Suppressor macrophage treated with lipopolysaccharide for 1 hour (primary cell): ENCODE measurements at places on chromosomes 2 and 18.

- peak; percentile 50 for DNase-seq
Observed at GRCh38 chr18:74213429-74213828, 65.1 kb downstream of the TIMM21 start.

- DNase-seq, result no peak
Observed at GRCh38 chr2:218155953-218156479, 10.7 kb downstream of the CXCR1 start.

- no peak for DNase-seq
Observed at GRCh38 chr18:59075923-59076322, 63.8 kb upstream of the SEC11C start.

DNA sequence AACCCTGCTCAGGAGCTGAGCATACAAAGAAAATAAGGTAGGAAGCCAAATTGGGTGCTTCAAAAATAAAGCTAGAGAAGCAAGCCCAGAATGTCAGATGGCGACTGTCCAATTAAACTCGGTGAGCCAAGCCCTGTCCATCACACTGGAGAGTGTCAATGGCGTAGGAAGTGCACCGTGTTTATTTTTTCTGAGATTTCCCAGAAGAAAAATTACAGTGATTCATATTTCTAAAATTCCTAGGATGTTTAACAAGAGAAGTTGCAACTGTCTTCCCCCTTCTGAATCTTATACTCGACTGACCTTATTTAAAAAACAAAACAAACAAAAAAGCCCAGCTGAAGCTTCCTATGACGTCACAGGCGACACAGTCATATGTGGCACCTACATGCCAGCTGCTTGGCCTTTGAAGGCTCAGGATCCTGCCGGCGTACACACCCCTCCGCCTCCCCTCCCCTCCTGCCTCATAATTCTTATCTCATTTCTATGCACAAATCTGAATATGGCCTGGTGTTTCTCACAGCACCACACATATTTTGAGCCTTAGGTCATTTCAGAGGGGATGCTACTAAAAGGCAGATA is 60.8 kb downstream of the MBP start:
- DNase-seq, result peak; percentile 78

GRCh38 chr2:80028584-80028983 is 276.0 kb downstream of the LRRTM1 start:
- no peak for DNase-seq

DNA sequence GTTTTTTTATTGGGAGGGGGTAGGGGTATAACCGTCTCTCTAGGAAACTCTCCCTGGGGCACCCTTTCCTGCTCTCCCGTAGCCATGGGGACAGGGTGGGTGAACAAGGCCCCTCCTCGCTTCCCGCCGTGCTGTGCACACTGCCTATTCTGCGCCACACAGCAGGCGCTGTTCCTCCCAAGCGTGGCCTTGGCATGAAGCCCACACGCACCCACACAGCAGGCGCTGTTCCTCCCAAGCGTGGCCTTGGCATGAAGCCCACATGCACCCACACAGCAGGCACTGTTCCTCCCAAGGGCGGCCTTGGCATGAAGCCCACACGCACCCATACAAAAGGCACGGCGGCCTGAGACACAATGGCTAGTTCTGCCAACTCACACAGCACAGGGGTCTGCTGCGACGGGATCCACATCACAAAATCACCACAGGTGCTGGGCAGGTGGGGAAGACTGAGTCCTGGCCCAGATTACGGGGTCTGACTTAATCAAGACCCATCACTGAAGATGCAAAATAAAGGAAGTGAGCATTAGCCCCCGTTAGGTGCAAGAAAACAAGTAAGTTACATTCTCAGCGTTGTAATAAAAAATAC is 46.6 kb upstream of the TPO start:
- DNase-seq, result peak; percentile 56

DNA sequence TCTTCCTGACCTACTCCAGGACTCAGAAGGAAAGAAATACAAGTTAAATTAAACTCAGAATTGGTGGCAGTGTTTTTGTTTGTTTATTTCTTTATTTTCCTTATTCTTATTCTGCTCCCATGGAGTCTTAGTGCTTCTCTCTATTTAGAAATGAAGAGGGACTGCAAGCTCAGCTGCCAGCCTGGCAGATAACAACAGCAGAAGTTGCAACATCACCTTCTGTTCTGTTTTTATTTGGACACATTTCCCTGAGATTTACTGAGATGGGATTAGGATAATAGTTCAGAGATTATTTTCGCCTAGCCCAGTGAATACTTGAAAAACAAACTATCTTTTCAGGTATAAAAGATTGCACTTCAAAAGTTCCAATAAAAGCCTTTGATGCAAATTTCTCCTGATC is 70.4 kb upstream of the DTNA start:
- DNase-seq, result no peak

GRCh38 chr2:170707821-170708795 is 7.0 kb upstream of the SP5 start:
- DNase-seq, result peak; percentile 28

GRCh38 chr2:160409480-160409879 is 84.1 kb downstream of the RBMS1 start:
- no peak for DNase-seq

DNA sequence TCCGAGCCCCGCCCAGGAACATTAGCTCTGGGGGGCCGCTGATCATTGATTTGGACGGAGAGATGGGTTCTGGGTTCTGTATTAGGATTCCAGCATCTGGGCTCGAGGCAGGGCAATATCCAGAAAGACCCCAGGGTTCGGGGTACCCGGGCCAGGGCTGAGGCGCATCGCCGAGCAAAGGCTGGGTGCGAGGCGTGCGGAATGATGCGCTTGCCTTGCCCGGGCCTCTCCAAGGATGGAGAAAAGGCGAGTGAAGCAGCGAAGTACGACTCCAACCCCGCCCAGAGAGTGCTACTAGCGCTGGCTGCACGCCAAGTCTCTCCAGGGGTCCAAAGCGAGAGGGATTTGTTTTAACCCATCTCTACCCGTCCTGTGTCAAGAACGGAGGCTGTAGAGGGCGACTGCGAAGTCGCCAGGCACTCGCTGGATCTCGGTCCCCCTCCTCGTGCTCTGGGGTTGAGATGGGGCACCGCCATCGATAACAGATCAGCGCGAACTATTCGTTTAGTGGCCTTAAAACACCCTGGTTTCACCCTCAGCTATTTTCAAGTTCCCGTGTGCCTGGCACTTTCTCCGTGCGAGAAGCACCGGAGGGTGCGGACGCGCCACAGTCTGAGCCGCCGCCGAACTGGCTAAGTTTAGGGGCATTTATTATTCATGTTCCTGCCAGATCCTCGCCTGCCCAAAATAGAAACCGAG is 1.9 kb downstream of the ADCYAP1 start:
- DNase-seq, result no peak

DNA sequence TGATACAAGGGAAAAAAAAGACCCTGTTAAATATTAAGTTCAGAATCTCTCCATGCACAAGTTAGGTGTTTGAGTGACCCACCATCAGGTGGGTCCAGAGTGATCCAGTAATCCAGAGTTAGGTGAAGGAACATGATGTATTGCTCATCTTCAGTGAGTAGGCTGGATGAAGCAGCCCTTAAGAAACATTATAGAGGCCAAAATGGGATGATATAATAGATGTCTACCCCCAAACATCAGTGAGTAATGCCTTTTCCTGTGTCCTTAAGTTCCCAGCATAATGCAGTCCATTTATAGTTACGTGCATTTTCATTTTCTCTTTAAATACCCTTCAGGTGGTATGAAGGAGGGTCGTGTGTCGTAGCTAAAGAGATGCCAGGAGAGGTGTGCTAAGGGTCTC is 89.6 kb downstream of the MAP4K4 start:
- DNase-seq, result peak; percentile 49
